ENCODE measurements at places on chromosomes 7 and 10. TPM values are rescaled to one million over a fixed set of nuclear protein-coding genes. Genes with fewer than 3 reads are reported as not detected.

The AMPH gene
- total RNA-seq: 0.42 TPM

The SPDYE6 gene
- total RNA-seq: not detected

The CXCL12 gene
- not detected for total RNA-seq

The SH2B2 gene
- 9.8 TPM for total RNA-seq

The PIP gene
- not detected for total RNA-seq

The DLX6 gene
- not detected for total RNA-seq

The PTPN12 gene
- total RNA-seq: 35.5 TPM

The GRM3 gene
- total RNA-seq: 0.11 TPM

The VIPR2 gene
- total RNA-seq: not detected

The YAE1 gene
- total RNA-seq: 44.7 TPM

The ELMO1 gene
- total RNA-seq: 27.4 TPM

The HOXA11 gene
- 1.2 TPM for total RNA-seq

The SLC29A3 gene
- total RNA-seq: 1.2 TPM

The CYP2C19 gene
- not detected for total RNA-seq

The CTBP2 gene
- total RNA-seq: 94.7 TPM
